Mesangial cell (primary cell): ENCODE measurements at places on chromosomes 6 and 20. TPM values are rescaled to one million over a fixed set of nuclear protein-coding genes. Genes with fewer than 3 reads are reported as not detected.

NCOA7 gene
- total RNA-seq = 11.1 and 11.8 TPM in 2 replicates

EYS gene
- not detected in 2 replicates for total RNA-seq

AIF1 gene
- total RNA-seq = not detected in 2 replicates

TCP11 gene
- total RNA-seq = 0.16 and 0.63 TPM in 2 replicates

FOXQ1 gene
- total RNA-seq = 0.38 TPM in 1 of 2 replicates, not detected in the other

DYNLT2 gene
- total RNA-seq = 0.63 and 0.65 TPM in 2 replicates
